Hypothalamus (tissue), 51 donors: ENCODE measurements at places on chromosomes 5 and 9.

DNA sequence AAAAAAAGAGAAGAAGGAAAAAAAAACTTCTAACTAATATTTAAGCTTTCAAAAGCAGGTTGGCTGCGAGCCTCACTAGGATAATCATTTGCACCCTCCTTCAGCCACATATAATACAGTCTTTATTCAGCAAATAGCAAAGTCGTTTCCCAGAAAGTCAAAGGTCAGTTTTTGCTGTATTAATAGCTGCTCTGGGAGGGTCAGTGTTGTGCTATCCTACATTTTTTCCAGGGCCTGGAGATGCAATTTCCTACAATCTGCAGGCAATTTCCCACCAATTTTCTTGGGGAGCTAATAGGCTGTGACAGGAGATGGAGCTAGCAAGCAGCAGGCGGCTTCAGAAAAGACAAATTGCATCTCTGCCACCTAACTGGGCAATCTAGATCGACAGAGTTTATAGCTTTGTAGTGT is 136.8 kb downstream of the TLE1 start:
- DNase-seq: no peak

- DNase-seq: no peak
These were observed 4.1 kb upstream of the KCNMB1 start for GRCh38 chr5:170393235-170393634.

DNA sequence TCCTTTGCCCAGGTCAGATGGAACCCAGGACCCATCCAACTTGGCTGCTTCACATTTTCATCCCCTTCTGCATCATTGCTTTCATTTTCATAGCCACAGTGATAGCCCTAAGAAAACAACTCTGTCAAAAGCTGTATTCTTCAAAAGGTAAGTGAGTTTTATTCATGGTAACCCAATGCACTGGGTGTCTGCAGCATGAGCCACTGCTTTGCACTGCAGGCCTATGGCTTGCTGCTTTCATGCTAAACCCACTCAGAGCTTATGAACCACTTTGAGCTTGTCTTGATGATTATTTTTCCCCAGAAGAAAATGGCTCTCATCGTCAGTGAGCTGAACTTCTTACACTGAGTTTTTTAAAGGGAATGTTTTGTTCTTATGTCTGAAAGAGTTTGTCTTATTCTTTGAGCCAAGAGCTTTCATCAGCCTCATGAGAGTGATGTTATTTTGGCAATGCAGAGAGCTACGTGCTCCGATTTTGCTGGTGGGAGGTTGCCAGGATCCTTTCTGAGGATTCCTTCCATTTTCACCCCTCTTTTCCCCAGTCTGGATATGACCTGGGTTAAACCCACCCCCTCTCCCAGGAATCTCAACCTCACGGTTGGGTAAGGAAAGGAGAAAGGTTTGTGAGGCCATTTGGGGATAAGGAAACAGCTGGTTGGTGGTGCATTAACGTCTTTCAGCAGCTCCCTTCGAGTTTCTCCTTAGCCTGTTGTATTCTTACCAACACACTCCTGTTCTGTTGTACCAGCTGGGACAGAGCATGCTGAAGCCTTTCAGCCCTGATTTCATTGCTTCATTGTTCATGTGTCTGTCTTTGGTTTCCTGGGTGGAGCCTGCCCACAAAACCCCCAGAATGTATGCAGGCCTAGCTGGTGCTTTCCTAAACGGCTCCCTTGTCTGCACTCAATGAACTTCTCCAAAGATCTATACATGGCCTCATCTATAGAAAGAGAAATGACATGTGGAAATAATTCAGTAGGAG is 47.6 kb downstream of the PDCD1LG2 start:
- no peak for DNase-seq

DNA sequence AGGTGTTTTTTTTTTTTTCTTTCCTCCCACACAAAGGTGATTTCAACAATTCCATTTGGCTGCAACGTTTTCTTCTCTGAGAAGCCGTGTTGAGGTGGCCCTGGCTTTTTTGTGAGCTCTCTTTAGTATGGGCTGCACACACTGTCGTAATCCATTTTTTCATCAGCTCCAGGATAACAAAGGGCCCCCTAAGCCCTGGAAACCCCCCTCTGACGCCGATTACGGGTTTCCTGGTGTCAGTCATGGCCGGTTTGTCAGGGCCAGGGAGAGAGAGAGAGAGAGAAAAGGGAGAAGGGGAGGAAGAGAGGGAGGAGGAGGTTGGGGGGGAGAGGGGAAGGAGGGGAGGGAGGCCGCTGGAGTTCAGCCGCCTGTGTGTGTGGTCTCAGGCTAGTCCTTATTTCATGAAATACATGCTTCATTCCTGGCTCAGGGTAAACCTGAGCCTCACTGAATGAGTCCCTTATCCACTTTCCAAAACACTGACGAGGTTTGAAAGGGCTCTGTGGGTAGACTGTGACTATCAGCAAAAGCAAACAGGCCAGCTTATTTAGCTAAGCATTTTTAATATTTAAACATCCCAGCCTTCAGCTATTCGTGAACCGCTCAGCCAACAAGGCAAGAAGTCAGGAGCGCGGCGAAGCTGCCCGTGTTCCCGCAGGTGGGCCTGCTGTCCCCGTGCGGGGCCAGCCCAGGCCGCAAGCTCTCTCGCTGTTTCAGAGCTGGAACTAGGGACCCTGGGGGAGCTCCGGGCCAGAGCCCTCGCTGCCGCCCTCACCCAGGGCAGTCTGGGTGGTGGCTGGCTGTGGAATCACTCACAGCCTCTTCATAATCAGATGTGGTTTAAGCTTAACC is 172.8 kb downstream of the ERCC6L2 start:
- DNase-seq: no peak

- DNase-seq: no peak
These were observed 99.1 kb downstream of the ADAMTS6 start for GRCh38 chr5:65382582-65382981.

- no peak for DNase-seq
These were observed 54.2 kb downstream of the WHRN start for GRCh38 chr9:114450833-114451706.

DNA sequence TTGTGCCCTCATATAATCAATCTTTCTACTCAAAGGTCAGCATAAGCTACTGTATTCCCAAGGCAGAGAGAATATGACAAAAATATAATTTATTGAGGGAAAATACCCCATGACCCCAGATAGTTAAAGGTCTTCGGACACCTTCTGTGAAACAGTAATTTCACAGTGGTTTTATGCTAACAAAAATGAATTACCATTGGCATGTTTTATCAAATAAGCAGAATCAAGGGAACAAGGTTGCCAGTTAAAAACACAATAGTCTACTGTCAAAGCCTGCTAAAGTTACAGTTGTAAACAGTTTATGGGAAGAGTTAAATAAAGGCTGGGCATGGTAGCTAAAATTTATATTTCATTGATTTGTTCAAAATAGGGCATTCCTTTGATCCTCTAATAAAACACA is 154.3 kb downstream of the GIN1 start:
- DNase-seq: no peak

- DNase-seq: no peak
These were observed 299.6 kb upstream of the GRIN3A start for GRCh38 chr9:102038006-102038405.

GRCh38 chr5:65440456-65440855 is 41.3 kb downstream of the ADAMTS6 start:
- no peak for DNase-seq

DNA sequence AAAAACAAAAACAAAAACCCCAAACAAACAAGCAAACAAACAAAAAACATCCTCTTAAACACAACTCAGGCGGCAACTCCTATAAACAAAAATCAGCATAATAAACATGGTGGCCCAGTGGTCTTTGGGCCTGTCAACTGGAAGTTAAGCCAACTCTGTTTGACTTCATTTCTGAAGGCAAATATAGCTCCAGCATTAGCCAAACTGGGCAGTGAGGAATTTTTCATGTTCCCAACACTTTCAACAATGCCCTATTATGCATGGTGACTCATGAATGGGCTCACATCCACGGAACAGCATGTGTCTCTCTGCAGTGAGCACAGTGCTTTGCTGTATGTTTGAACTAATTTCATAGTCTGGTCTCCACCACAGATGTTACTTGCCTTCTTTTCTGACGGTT is 143.9 kb upstream of the STC2 start:
- peak; percentile 73 for DNase-seq

GRCh38 chr5:32358611-32359010 is 45.9 kb upstream of the MTMR12 start:
- no peak for DNase-seq

GRCh38 chr9:77546376-77546950 is 101.7 kb downstream of the GNA14 start:
- DNase-seq: no peak

DNA sequence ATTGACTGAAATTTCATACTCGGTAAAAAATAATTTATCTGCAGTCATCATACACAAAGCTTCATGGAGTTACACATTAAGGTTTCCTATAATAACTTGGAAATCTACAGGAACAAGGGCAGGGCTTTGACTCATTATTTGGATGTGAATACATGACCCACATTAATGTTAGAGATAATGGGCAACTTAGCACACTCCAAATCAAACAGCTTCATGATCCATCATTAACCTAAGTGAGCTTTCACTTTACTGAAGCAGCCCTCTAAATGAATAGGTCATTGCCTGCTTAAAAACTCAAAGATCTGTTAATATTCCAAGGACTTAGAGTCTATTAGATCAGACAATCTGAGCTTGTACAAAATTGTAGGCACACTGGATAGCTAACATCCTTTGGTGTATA is 9.0 kb downstream of the CDH12 start:
- no peak for DNase-seq

GRCh38 chr5:107930092-107930491 is 259.4 kb upstream of the EFNA5 start:
- no peak for DNase-seq

GRCh38 chr5:67844924-67845323 is 370.6 kb upstream of the PIK3R1 start:
- no peak for DNase-seq

GRCh38 chr9:129841071-129841470 is 5.8 kb downstream of the USP20 start:
- DNase-seq: no peak

GRCh38 chr9:136603216-136603615 is 57.4 kb upstream of the NOTCH1 start:
- no peak for DNase-seq

DNA sequence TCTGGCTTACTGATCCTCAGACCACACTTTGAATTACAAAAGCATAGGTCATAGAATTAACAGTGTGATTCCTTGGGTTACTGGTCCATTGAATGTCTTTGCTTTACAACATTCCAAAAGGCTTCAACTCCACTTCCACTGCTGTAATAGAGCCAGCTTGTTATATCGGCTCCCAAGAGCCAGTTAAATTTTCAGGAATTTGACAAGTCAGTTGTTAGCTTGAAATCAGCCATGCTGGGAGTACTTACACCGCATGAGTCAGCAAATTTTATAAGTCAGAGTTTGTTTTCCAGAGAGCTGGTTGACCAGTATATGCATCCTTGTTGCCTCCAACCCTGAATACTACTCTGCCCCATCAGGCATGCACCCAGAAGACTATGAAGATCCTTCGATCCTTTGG is 73.1 kb downstream of the FOXB2 start:
- no peak for DNase-seq

DNA sequence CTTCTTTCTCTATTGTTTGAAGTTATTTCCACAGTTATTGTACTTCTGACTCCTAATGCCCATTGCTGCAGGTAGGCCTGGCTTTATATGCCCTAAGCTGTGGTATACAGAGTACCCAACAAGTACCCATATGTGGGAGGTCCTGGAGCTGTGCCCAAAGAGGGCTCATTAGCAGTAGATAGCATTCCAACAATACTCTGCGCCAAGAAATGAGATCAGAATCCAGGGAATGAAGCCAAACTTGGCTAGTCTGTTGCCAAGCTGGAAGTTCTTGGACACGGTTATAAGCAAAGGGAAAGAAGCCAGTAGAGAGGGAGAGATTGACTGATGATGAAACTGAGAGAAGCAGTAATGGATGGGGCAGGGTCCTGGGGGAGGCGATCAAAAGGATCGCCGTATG is 29.7 kb upstream of the FAM169A start:
- peak; percentile 50 for DNase-seq

- no peak for DNase-seq
These were observed 34.1 kb downstream of the SPRY4 start for GRCh38 chr5:142290577-142291299.

- DNase-seq: no peak
These were observed 10.4 kb downstream of the OTP start for GRCh38 chr5:77627869-77628674.

- DNase-seq: no peak
These were observed 71.2 kb downstream of the RAPGEF1 start for GRCh38 chr9:131668439-131669268.

DNA sequence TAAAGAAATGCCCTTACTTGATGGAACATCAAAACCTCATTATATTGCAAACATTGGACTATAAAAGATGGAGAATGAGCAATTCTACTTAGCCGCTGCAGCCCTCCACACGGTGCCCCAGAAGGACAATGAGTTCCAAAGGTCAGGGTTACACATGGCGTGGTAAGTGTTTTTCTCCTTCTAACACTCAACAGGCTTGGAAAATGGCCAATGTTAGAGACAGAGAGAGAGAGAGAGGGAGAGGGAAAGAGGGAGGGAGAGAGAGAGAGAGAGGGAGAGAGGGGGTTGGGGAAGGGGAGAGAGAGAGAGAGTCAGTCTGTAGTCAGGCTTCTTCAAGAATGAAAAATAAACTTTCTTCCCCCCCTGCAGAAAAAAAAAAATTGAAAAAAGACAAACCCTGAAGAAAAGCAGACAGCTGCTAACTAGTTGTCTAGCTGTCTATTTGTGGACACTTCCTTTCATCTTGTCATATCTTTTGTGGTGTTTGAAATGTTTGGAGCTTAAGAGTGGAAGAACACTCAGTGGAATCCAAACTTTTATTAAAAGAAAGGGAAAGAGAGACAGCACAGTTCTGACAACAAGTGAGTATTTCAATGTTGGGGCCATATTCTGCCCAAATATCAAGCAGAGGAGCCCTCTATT is 324.8 kb downstream of the TMEM38B start:
- no peak for DNase-seq

- no peak for DNase-seq
These were observed 48.4 kb downstream of the STX17 start for GRCh38 chr9:99954819-99955218.

DNA sequence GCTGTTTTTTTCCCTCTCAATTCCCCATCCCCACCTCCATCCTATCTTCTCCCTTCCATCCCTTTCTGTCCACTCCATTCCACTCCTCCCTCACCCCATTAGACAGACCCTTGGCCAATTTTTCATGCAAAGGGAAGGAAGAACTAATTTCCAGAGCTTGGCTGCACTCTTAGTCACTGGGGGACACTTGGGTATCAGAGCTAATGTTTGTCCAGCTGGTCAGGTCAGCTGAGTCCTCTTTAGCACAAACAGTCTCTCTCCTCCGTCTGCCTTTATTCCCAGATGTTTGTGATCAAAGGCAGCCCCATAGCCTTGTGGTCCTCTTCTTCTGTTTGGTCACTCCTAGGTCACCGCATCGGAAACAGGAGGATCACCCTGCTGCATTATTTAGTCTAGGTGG is 148.5 kb downstream of the NMUR2 start:
- DNase-seq: no peak

DNA sequence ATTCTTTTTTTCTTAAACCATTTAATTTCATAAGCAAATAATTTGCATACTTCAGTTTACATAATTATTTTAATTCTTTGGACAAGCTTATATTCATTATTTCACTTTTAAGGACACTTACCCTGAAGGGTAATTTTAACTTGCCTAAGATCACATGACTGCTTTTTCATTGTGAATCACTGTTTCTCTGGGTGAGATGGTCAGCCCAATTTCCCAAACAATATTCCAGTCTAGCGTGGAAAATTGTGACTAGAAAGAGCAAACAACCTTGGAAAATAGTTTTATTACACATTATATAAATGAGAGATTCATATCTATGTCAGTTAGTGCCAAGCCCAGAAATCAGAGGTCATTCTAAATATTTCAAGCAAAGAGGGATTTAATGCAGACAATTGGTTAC is 21.4 kb upstream of the JAKMIP2 start:
- no peak for DNase-seq

GRCh38 chr5:177392765-177393164 is 7.7 kb downstream of the PFN3 start:
- DNase-seq: no peak
